ENCODE measurements at places on chromosomes 7 and 10.

GRCh38 chr10:10209167-10209566 is 808.5 kb upstream of the CELF2 start:
- peak; percentile 90 for DNase-seq

DNA sequence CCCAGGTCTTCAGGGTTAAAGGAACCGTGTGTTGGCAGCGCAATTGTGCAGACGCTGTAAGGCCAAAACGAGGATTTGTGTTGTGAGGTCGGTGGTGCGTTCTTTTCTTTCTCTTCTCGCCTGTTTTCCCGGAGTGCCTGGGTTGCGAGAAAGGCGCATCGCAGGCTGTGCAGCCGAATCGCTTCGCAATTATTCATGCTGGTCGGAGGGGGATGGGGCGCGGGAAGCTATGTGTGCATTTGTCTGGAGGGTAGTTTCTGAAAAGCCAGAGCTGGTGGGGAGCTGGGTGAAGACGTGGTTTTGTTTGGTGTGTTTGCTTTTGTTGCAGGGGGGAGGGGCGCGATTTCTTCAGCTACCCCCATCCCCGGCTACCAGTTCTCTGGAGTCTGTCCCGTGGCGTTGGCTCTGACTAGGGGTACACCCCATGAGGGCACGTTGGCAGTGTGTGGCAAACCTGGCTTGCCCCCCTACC is 2.1 kb downstream of the MXI1 start:
- DNase-seq = peak; percentile 79

- DNase-seq = peak; percentile 73
These were observed 260.9 kb downstream of the AHR start for GRCh38 chr7:17559388-17559787.

- no peak for DNase-seq
These were observed 31.0 kb downstream of the ADRA2A start for GRCh38 chr10:111107846-111108245.

GRCh38 chr7:155192961-155193640 is 104.6 kb upstream of the INSIG1 start:
- DNase-seq = no peak

DNA sequence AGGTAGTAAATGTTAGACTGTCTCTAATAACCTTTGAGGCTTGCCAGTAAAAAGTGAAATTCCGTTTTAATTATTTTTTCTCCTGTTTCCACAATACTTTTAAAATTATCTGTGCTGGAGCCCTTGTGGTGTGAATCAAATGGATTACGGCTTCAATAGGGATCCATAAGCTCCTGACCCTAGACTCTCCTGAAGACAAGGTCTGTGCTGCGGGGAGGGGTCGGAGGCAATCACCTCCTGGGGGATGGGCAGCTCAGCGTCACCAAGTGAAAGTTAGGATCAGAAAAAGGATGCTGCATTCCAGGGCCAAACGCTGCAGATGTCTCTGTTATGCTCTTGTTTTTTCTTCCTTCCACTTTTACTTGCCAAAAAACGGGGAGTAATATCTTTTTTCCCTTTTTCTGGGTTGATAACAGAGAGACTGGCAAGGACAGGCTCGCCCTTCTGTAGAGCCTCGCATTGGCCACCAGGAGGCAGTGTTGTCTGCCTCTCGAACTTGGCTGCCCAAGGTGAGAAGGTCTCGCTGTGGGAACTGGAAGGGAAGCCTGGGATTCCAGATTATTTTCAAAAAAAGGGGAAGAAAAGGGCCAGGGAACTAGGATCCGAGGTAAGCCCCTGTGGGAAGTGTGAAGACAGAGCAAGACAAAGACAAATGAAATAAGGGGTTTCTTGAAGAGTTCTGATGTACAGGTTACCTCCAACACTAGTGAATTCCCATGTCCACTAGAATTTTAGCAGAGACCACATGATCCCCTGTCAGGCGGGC is 621.9 kb downstream of the ACTR3B start:
- DNase-seq = no peak
